Transverse colon (tissue), 4 donors: ENCODE measurements at places on chromosomes 1 and 21. TPM values are rescaled to one million over a fixed set of nuclear protein-coding genes. Genes with fewer than 3 reads are reported as not detected.

FHAD1 gene
- 0.75 TPM for total RNA-seq

SPRR5 gene
- total RNA-seq, result not detected

C1orf87 gene
- total RNA-seq, result not detected

S100A7 gene
- not detected for total RNA-seq

LCE1D gene
- not detected for total RNA-seq

KCNJ10 gene
- total RNA-seq, result not detected

BCL2L15 gene
- total RNA-seq, result 89.8 TPM

CYP4X1 gene
- not detected for total RNA-seq

OR2W3 gene
- total RNA-seq, result 5.4 TPM

S100A4 gene
- total RNA-seq, result 138 TPM

C1orf226 gene
- 20.2 TPM for total RNA-seq

MROH7 gene
- total RNA-seq, result 16.1 TPM

ZNF683 gene
- total RNA-seq, result not detected

C1orf116 gene
- 41.2 TPM for total RNA-seq

CD84 gene
- total RNA-seq, result 3.8 TPM

C2CD4D gene
- total RNA-seq, result not detected

LEPR gene
- 2.6 TPM for total RNA-seq

RNPEP gene
- 118 TPM for total RNA-seq

XCL2 gene
- total RNA-seq, result 4.5 TPM

SPRR4 gene
- total RNA-seq, result not detected

TMEM82 gene
- total RNA-seq, result 30.3 TPM

DEPDC1 gene
- total RNA-seq, result 2.7 TPM

SYNC gene
- 57.2 TPM for total RNA-seq

AMPD1 gene
- 1.9 TPM for total RNA-seq

FMN2 gene
- 3.8 TPM for total RNA-seq

HPCA gene
- total RNA-seq, result not detected

NBPF6 gene
- not detected for total RNA-seq

NTNG1 gene
- 1.8 TPM for total RNA-seq

RIIAD1 gene
- total RNA-seq, result not detected

KIF26B gene
- total RNA-seq, result 0.20 TPM

RIMS3 gene
- 5.3 TPM for total RNA-seq

NR5A2 gene
- total RNA-seq, result 83.4 TPM

SPRR2F gene
- not detected for total RNA-seq

TIE1 gene
- 3.5 TPM for total RNA-seq

OLFM3 gene
- not detected for total RNA-seq

HTR6 gene
- not detected for total RNA-seq

LHX4 gene
- not detected for total RNA-seq

PTGER3 gene
- total RNA-seq, result 25.8 TPM

ATF3 gene
- total RNA-seq, result 63.8 TPM

DMBX1 gene
- not detected for total RNA-seq

S100A5 gene
- total RNA-seq, result not detected

LPAR3 gene
- 3.5 TPM for total RNA-seq

CFAP74 gene
- not detected for total RNA-seq

KCNA3 gene
- 10.1 TPM for total RNA-seq

TRAF3IP3 gene
- 11.2 TPM for total RNA-seq

OR2L2 gene
- total RNA-seq, result not detected

SLAMF1 gene
- total RNA-seq, result 3.2 TPM

LDLRAD1 gene
- not detected for total RNA-seq

LCE2C gene
- not detected for total RNA-seq

PMVK gene
- total RNA-seq, result 19.9 TPM

MX2 gene
- 4.0 TPM for total RNA-seq

CENPF gene
- 1.5 TPM for total RNA-seq

GFI1 gene
- 10.0 TPM for total RNA-seq

HSPA6 gene
- not detected for total RNA-seq

S100A1 gene
- total RNA-seq, result 3.7 TPM

TGFB2 gene
- 0.95 TPM for total RNA-seq

CALML6 gene
- not detected for total RNA-seq
